Mesothelial cell of epicardium (in vitro differentiated cells): ENCODE measurements at places on chromosomes 7 and 10.

DNA sequence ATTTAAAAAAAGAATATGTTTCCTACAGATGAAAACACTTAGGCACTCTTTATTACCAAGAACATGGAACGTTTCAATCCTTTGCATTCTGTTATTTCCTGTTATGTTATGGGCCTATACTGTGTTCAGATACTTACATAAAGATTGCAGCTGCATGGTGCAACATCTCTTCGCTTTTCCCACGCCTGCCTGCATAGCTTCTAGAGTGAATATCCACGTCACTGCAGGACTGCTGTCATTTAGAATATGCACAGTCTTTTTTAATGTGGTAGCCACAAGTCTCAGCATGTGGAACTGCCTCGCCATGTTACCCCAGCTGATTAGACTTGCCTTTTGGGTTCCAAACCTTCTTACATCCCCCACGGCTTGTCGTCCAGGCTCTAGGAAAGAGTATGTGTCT lies 69.6 kb upstream of the GATA3 start:
- peaks cover 8% of the 10 kb centered on the region for H3K27me3 ChIP-seq
- no peak for DNase-seq
- H3K4me3 ChIP-seq = no peak overlapping the region
- no peaks in the 10 kb centered on the region for H3K36me3 ChIP-seq
- no peak overlapping the region for H3K27ac ChIP-seq

DNA sequence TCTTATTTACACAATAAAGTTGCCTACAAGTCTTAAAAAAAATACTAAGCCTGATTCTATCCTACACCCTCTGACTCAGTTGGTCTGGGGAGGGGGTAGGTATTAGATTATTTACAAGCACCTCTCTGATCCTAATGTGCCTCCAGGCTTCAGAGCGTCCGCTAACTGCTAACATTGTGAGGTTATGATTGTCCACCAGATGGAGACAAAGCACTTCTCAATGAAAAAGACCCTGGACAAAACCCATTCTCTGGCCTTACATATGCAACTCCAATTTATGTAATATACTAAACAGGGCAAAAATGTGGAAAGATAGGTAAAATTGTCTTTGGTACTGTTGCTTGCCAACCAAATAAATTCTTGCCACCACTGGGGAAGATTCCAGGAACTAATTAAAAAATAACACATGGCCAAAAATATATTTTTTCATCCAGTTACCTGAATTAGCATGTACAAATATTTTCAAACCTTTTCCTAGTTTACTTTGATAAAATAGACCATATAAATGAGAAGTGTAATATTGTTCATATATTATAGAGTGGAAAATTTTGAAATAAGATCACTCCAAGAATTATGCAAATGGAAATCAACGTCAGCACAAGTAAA lies 92.4 kb downstream of the KIF20B start:
- H3K4me1 ChIP-seq = peaks cover 18% of the 10 kb centered on the region
- H3K4me3 ChIP-seq = no peak overlapping the region
- no peak overlapping the region for H3K27ac ChIP-seq
- no peaks in the 10 kb centered on the region for H3K36me3 ChIP-seq

DNA sequence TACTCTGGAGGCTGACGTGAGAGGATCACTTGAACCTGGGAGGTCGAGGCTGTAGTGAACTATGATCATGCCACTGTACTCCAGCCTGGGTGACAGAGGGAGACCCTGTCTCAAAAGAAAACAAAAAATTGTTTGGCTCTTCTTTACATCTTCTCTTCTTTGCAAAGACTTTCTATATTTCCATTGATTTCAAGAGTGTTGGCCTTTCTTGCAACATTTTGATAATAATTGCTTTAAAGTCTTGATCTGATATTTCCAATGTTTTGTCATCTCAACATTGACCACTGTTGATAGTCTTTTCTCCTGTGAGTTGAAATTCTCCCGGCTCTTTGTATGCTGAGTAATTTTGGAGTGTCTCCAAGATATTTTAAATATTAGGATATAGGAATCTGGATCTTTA lies 17.8 kb upstream of the CLDN4 start:
- no peak overlapping the region for H3K4me3 ChIP-seq

DNA sequence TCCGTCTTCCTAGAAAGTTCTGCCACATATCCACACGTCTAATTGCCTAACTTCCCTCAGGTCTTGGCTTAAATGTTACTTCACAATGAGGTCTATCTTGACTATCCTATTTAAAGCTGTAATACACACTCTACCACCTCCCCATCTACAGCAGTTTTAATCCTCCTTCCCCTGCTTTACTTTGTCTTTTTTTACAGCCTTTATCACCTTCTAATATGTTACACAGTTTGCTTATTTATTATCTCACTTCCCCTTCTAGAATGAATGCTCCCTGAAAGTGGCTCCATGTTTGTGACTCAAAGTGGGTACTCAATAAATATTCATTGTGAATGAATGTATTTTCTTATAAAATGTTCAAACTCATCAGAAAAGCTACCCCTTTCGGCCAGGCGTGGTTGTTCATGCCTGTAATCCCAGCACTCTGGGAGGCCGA lies 13.6 kb upstream of the MICU1 start:
- no peak overlapping the region for H3K27ac ChIP-seq
- H3K36me3 ChIP-seq = no peaks in the 10 kb centered on the region
- DNase-seq = no peak
- H3K27me3 ChIP-seq = no peaks in the 10 kb centered on the region
- H3K4me1 ChIP-seq = peaks cover 6% of the 10 kb centered on the region

GRCh38 chr7:19410691-19411090 lies 265.5 kb upstream of the FERD3L start:
- peaks cover 11% of the 10 kb centered on the region for H3K4me1 ChIP-seq
- H3K27me3 ChIP-seq = no peaks in the 10 kb centered on the region
- H3K36me3 ChIP-seq = no peaks in the 10 kb centered on the region
- DNase-seq = no peak
- no peak overlapping the region for H3K27ac ChIP-seq

DNA sequence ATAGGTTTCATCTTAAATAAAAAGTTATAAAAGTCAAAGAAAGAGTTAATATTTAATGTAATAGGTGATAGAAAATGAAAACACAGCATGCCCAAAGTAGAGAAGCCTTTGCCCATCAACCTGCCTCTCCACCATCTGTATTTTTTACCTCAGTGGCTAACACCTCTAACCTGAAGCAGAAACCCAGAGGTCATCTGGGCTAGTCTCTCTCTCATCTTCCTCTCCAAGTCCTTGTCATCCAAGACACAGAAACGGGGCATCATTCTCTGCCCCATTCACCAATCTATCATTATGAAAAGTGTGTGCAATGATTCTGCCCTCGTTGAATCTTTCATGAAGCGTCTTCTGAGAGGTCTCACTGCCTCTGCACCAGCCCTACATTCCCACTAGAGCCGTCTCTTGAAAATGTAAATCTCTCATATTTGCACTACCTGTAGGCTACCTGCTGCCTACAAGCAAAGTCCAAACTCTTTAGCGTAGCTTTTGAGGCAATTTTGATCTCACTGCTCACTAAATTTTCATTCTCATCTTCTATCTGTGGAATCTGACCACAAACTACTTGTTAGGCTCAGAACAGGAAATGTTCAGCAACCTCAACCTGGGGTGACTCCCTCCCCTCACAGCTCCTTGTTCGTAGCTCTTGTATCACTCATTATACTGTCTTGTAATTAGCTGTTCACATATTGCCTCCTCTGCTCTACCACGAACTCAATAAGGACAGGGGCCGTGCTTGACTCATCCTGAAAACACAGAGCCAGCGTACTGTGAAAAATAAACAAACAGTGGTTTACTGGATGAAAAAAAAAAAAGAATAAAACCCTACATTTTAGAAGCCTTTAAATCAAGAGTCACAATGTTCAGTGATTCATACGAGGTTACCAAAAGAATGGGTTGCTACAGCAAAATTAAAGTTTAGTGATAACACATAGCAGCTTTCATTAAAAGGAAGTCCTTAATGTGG lies 83.1 kb downstream of the CTNNA3 start:
- peaks cover 25% of the 10 kb centered on the region for H3K4me1 ChIP-seq
- H3K27me3 ChIP-seq = no peaks in the 10 kb centered on the region
- H3K4me3 ChIP-seq = no peak overlapping the region
- DNase-seq = no peak
- no peaks in the 10 kb centered on the region for H3K36me3 ChIP-seq
